Cardiac fibroblast (primary cell): ENCODE measurements at places on chromosomes 3 and 15.

GRCh38 chr15:39919748-39920509 is at the start of gene GPR176:
Gene GPR176 (minus strand): TSS chr15:39920266. CDS start chr15:39920026, 240 bp downstream.
- DNase-seq = peak; percentile 92

GRCh38 chr3:128681369-128681829 is 30.8 kb upstream of the RPN1 start:
- DNase-seq = no peak

DNA sequence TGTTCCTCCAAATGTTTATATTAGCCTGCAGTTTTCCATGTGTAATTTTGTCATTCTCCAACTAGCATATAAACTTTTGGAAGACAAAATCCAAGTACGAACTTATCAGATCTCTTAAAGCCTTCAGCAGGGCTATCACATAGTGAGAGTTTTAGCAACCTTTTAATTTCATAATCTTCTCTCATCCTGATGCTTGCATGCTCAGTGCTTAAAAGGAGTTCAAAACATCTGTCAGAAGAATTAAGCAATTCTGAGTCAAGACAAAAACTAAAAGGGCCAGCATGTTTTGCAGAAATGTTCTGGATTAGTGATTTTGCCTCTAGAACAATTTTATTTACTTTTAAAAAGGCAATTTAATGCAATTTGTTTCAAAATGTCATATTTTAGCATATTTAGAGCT is 73.4 kb upstream of the SLC2A2 start:
- DNase-seq = no peak

DNA sequence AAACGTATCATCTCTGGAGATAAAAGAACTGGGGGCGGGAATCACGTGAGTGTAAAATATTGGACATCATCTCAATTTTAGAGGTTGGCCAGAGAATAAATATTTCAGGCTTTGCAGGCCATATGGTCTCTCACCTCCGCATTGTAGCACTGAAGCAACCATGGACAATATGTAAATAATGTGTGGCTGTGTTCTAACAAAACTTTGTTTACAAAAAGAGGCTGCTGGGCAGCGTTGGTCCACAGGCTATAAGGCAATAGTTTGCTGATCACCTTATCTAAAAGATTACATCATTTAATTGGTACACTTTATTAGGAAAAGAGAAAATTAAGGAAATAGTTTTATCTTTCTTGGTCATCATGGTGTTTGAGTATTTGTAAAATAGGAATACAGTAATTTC is 22.5 kb upstream of the SHC4 start:
- DNase-seq = no peak

DNA sequence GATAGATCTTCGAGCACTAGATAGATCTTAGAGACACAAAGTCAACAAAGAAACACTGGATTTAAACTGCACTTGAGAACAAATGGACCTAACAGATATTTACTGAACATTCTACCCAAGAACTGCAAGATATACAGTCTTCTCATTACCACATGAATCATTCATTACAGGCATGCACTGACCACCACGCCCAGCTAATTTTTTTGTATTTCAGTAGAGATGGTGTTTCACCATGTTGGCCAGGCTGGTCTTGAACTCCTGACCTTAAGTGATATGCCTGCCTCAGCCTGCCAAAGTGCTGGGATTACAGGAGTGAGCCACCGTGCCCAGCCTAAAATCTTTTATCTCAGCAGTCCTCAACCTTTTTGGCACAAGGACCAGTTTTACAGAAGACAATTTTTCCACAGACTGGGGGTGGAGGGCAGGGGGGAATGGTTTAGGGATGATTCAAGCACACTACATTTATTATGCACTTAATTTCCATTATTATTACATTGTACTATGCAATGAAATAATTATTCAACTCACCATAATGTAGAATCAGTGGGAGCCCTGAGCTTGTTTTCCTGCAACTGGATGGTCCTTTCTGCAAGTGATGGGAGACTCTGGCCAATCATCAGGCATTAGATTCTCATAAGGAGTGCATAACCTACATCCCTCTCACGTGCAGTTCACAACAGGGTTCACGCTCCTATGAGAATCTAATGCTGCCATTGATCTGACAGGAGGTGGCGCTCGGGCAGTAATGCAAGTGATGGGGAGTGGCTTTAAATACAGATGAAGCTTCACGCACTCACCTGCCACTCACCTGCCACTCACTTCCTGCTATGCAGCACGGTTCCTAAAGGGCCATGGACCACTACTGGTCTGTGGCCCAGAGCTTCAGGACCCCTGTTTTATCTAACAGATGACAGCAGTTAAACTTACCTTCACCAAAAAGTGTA is 21.7 kb downstream of the CSNK1G1 start:
- peak; percentile 40 for DNase-seq

GRCh38 chr15:97745481-97746071 is 214.9 kb upstream of the ARRDC4 start:
- DNase-seq = peak; percentile 20
